ENCODE measurements at places on chromosomes 16 and 17.

DNA sequence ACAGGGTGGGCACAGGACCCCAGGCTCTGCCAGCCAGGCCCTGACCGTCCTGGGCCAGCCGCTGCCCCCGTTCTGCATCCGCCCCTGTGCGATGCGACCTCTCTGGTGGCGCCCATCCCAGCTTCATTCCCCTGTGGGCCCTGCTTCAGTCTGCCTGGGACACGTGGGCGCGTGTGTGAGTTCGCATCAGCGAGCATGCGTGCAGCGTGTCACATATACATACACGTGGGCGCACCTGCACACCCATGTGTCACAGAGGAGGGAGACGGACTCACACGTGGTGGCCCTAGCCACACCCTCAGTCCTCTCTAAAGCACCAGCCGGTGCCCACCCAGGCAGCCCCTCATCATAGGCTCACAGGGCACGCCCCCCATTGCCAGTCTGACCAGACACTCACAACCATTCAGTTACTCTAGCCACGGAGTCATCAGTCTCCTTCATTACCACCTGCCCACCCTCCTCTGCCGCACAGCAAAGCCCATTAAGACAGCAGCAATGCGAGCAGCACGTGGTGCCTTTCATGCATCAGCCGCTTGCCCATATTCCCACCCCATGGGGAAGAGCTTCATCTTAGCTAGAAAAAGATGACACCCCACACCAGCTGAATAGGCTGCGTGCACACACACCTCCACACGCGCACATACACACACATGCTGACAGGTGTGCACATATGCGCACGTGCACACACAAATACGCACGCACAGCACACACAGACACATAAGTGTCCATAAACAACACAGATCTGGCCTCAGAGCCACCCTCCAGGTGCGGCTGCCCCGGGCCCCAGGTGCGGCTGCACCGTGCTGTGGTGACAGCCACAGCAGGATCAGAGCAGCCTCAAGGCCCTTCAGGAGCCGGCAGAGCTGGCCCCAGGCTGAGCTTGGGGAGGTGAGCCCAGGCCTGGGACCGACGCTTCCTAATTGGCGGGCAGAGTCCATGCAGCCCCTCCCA lies 9.5 kb upstream of the CDH15 start:
- no peak for DNase-seq

- no peak for DNase-seq
Measured at GRCh38 chr17:28384281-28385036, 13.0 kb downstream of the SARM1 start.

- DNase-seq, result peak; percentile 13
Measured at GRCh38 chr17:74454197-74455024, 12.0 kb upstream of the CD300A start.

- no peak for DNase-seq
Measured at GRCh38 chr17:48575673-48576478, 2.3 kb downstream of the HOXB4 start.

- DNase-seq, result no peak
Measured at GRCh38 chr17:38444151-38444550, 15.9 kb downstream of the ARHGAP23 start.

GRCh38 chr17:59361386-59361785 lies 29.9 kb downstream of the YPEL2 start:
- no peak for DNase-seq

DNA sequence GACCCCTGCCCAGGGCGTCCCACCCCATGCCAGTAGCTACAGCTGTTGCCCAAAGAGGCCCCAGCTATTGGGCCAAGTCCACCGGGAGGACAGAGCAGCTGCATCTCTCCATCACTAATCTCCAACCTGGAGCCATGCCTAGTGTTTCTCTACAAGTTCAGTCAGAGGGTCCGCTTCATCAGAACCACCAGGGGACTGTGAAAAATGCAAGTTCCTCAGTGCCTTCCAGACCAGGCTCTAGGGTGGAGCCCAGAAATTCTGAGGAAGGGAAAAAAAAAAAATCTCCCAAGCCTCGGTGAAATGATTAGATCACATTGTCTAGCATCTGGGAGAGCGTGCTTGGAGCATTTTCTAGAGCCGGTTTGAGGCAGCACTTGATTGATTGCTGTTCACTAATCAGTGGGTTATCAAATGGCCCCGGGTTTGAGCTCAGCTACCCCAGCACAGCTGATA lies 22.4 kb upstream of the HERPUD1 start:
- DNase-seq, result no peak

GRCh38 chr16:20799599-20799998 lies 6.7 kb downstream of the ERI2 start:
- DNase-seq, result no peak

- no peak for DNase-seq
Measured at GRCh38 chr17:80899402-80900268, 92.0 kb upstream of the CHMP6 start.

DNA sequence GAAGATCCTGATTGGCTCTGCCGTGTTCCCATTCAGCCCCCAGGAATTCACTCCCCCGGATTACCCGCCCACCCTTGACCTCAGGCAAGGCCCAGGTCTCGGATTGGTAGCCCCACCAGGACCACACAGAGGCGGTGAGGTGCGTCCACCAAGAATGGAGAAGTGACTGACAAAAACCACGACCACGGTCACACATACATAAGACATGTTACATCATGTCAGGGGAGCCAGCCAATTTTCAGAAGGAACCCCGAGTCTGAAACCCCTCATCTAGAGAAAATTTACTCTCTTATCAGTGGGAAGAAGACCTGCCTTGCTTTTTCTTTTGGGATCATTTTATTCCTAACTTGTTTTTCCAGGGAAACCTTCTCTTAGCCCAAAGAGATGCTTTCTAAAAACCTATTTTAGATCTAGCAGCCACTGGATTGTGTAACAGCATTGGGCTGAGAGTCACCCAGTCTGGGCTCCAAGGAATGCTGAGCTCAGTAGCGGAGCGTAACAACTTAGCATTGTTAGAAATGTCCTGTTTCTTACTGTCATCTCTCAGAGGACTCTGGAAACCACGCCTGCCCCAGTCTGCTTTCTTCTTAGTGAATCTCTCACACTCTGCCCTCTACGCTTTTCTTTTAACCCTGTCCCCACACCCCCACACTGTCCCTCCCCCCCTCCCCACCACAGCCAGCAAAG lies 164.1 kb downstream of the CMIP start:
- DNase-seq, result no peak
